ENCODE measurements at places on chromosomes 5 and 9.

GRCh38 chr5:131939690-131940345 lies 5.6 kb downstream of the MEIKIN start:
- DNase-seq, result no peak

- DNase-seq, result no peak
These were observed 121.3 kb upstream of the CDH18 start for GRCh38 chr5:20109326-20109725.

- no peak for DNase-seq
These were observed 8.0 kb downstream of the GLIPR2 start for GRCh38 chr9:36144309-36145232.

DNA sequence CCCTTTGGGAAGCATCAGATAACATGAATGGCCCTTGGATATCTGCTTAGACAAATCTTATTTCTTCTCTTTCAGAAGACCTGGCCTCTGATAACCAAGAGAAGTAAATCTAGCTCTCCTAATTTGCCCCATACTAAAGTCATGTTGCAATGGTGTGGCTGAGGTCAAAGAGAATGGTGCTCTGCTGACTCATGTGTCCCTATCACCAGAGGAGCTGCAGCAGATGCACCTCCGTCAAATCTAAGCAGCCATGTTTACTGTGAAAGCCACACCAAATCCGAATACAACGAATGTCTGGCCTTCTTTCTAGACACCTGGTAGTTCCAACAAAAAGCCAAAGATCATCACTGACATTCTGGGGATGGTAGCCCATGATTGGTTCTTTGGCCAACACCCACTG lies 23.2 kb downstream of the RETREG1 start:
- no peak for DNase-seq

DNA sequence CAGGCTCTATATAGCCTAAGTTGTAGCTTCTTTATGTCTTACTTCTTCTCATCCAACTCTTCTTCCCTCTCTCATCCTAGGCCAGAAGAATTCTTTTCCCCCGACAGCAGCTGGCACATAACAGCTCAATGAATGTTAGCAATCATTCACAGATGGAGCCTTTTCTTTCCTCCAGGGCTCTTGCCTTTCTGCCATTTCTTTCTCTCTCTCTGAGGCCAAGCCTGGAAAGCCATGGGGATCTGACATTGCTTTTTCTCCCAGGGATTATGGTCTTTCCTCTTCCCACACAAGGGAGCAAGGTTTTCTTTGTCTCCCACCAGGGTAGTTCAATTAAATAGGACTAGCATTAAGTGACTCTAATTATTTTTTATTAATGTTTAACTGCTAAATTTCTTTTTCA lies 20.5 kb downstream of the SMIM15 start:
- DNase-seq, result no peak

GRCh38 chr5:30398423-30398822 lies 795.1 kb upstream of the CDH6 start:
- DNase-seq, result no peak

DNA sequence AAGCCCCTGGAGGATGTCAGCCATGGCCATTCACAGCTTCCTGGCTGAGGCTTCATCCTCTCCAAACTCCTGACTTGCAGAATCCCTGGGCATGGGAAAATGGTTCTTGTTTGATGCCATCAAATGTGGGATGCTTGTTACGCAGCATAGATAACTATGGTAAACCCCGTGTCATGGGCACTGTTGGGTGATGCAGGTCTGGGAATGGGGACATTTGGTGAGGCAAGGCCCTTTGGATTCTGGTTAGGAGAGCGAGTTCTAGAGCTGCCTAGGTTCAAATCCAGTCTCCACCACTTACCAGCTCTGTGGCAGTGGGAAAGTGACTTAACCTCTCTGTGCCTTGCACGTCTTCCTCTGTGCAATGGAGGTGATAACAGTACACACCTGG lies 41.7 kb upstream of the ANKRD33B start:
- no peak for DNase-seq

- DNase-seq, result no peak
These were observed 3.6 kb upstream of the TMEM210 start for GRCh38 chr9:137175345-137175961.

- DNase-seq, result no peak
These were observed 76.0 kb downstream of the CEMIP2 start for GRCh38 chr9:71692337-71692736.

- DNase-seq, result no peak
These were observed 7.0 kb downstream of the SQSTM1 start for GRCh38 chr5:179827680-179828079.

DNA sequence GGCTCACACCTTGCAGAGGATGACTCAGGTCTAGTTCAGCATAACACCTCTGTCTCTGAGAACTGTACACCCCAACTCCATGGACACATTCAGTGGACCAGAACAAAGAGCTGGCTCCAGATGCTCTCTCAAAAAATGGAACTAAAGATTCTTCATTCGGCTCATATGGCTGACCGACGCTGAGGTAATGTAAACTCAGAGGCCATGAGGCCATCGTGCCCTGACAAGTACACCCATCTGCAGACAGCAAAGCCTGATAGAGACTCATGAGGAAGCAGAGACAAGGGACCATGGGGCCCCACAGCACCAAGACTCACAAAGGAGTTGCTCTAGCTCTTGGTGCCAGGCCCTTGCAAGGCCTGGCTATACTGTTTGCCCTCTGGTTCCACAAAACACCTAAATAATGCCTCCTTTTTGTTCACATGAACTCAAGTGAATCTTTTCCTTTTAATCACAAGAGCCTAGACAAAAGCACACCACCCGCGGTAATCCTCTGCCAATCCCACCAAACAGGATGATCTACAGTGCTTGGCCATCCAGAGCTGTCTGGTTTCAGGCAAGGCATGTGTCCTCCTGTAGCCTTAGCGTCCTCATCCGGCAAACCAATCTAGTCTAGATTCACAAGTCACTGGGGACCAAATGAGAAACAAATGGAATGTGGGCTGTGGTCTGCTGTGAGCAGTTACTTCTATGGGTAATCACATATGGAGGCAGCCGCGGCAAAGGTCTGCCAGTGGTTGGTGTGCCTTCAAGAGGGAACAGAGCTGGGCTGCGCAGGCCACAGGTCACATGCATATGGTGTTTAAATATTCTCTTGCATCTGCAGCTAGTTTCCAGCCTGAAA lies 22.7 kb downstream of the MED27 start:
- no peak for DNase-seq

DNA sequence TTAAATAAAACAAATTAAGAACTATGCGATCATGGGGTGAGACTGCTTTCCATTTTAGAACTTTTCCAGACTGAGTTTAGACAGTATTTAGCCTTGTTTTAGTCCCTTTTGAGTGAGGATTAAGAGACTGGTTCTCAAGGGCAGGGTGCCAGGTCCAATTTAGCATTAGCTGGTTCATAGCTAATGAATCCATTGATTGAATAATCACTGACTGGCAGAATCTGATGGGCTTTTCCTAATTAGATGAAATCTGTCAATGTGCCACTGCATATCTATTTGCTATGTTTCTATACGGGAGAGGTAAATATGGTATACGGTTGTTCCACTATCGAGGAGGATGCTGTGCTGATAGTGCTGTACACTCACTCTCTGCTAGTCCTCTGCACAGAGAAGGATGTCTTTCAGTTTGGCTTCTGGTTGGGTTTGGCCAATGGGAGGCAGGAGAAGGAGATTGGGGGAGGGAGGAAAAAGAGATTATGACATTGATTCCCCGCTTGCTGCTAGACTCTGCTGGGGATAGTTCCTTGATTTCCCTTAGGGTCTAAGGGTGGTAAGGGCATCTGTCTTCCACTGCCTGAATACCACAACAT lies 496.6 kb downstream of the CTNND2 start:
- DNase-seq, result no peak

- no peak for DNase-seq
These were observed 98.5 kb upstream of the SPATA31C2 start for GRCh38 chr9:88236511-88237478.

DNA sequence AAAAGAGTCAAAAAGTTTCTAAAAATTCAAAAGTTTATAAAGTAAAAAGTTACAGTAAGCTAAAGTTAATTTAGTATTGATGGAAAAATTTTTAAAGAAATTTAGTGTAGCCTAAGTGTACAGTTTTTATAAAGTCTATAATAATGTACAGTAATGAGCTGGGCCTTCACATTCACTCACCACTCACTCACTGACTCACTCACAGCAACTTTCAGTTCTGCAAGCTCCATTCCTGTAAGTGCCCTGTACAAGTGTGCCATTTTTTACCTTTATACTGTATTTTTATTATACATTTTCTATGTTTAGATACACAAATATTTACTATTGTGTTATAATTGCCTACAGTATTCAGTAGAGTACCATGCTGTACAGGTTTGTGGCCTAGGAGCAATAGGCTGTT lies 239.5 kb upstream of the MAP3K1 start:
- no peak for DNase-seq

- no peak for DNase-seq
These were observed 146.4 kb downstream of the PALM2AKAP2 start for GRCh38 chr9:109926421-109926869.

DNA sequence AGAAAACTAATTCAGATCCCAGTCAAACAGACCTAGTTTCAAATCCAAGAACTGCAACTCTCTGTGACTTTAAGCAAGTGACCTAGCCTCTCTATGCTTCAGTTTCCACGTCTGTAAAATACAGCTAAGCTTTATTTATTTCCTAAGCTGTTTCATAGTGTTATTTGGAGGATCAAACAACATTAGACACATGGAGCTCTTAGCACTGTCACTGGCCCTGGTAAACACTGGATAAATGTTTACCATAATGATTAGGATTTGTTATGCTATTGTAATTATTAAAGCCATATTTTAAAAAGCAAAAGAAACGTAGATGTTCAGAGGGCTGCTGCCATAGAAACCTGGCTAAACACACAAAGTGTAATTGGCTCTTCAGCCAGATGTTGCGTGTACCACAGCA lies 26.6 kb upstream of the C5orf58 start:
- no peak for DNase-seq

DNA sequence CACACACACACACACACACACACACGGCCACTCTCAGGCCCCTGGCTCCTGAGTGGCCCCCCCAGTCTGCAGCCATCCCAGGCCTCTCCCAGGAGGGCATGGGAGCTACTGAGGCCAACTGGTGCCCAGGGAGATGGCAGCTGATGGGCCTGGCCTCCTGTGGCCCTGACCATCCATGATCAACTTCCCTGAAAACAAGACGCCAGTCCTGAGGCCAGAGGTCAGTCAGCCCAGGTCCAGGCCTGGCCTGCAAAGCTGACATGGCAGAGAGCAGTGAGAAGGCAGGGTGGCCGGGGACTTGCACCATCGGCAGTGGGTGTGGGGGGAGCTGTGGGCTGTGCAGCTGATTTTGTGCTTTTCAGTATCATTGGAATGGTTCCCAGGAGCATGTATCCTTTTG lies 47.0 kb downstream of the SARDH start:
- no peak for DNase-seq

- DNase-seq, result no peak
These were observed 558.6 kb upstream of the SEMA6A start for GRCh38 chr5:117133198-117133597.

GRCh38 chr9:22169727-22170503 lies 160.8 kb upstream of the CDKN2B start:
- DNase-seq, result no peak

GRCh38 chr5:142104491-142104890 lies 4.1 kb upstream of the NDFIP1 start:
- no peak for DNase-seq

- DNase-seq, result no peak
These were observed 391.1 kb upstream of the ZNF608 start for GRCh38 chr5:125137535-125137934.

DNA sequence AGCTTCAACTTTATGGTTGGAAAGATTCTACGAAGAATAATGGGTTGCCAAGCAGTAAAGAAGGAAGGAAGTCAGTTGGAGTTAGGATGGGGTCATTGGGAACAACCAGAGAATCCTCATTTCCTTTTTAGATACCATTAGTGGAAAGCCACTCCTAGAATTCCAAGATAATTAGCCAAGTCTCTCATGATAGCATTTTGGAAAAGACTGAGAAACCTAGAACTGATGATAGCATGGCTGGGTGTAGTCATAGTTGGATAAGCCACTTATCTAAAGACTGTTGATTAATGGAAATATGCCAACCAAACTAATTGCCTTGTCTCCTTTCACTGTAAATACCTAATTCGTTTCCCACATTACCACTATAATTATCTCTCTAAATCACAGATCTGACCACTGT lies 377.0 kb downstream of the GLIS3 start:
- DNase-seq, result no peak

- no peak for DNase-seq
These were observed 287.9 kb upstream of the ZNF608 start for GRCh38 chr5:125034331-125034730.

DNA sequence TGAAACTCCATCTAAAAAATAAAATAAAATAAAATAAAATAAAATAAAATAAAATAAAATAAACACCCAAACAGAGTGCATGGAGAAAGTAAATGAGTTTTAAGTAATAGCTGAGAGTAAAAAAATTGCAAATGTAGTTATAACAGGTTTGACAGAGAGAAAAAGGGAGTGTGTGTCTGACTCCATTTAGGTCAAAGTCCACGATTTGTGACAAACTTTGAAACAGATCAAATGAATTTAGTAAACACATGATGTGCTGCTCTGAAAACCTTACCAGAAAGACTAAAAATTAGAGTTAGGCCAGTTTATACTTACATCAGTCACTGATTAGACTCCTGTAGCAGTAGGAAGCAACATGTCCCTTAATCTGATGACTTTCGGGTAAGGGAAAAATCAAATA lies 346.6 kb downstream of the PARP8 start:
- DNase-seq, result no peak

- no peak for DNase-seq
These were observed 20.7 kb upstream of the FAM13B start for GRCh38 chr5:138053554-138053953.

- peak; percentile 67 for DNase-seq
These were observed 15.2 kb downstream of the PTGES start for GRCh38 chr9:129737479-129738274.

GRCh38 chr5:91146230-91146629 lies 236.9 kb downstream of the ARRDC3 start:
- DNase-seq, result no peak

DNA sequence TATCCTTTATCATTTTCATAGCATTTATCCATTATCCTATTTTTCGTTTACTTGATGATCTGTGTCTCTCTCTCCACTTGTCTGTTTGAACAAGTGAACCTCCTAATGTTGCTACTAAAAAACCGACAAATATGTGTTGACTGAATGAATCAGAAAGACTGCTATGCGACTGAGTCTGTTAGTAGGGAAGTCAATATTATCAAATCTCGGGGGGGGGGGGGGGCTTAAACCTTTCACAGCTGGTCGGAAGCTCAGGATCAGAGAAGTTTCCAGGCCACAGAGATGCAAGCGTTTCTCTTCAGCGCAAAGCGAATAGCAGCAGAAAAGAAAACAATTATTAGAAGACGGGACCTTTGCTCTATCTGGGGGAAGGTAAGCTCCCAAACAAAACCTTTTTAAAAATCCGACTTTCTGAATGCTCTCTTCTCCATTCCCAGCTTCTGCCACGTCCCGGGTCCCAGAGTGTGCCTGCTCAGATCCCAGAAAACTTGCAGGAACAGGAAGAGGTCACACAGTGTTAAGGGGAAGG lies 412 bp downstream of the RIOK2 start:
- DNase-seq, result no peak

- no peak for DNase-seq
These were observed 4.9 kb downstream of the NEK6 start for GRCh38 chr9:124262649-124262972.

- DNase-seq, result no peak
These were observed 463.6 kb upstream of the MEF2C start for GRCh38 chr5:89346573-89346972.

GRCh38 chr5:82676661-82677060 lies 398.5 kb upstream of the RPS23 start:
- no peak for DNase-seq

All from stimulated activated CD4-positive, alpha-beta T cell treated with anti-CD3 and anti-CD28 coated beads, Interleukin-1b, Interleukin-23, amount 100 ng/mL, for 1 hour (primary cell).